ENCODE measurements at places on chromosomes 3 and 15.

- no peak for DNase-seq
Measured at GRCh38 chr15:64574301-64575017, 114.1 kb downstream of the ZNF609 start.

DNA sequence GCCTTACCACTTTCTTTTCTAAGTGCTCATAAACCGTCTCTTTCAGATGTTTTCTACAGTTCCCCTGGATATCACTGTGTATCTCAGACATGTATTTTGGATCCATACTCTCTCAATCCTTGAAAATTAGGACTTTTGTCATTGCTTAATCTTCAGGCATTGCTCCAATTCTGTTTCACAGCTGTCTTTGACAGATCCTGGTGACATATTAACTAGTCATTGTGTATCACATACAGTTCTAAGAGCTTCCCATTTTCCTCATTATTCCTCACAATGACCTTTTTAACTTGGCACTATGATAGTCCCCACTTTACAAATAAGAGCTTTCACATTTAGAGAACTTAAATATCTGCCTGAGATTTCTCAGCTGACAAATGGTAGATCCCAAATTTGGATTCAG, 151.7 kb downstream of the CLSTN2 start:
- DNase-seq: no peak

GRCh38 chr15:98241032-98241554, 280.6 kb downstream of the ARRDC4 start:
- no peak for DNase-seq

DNA sequence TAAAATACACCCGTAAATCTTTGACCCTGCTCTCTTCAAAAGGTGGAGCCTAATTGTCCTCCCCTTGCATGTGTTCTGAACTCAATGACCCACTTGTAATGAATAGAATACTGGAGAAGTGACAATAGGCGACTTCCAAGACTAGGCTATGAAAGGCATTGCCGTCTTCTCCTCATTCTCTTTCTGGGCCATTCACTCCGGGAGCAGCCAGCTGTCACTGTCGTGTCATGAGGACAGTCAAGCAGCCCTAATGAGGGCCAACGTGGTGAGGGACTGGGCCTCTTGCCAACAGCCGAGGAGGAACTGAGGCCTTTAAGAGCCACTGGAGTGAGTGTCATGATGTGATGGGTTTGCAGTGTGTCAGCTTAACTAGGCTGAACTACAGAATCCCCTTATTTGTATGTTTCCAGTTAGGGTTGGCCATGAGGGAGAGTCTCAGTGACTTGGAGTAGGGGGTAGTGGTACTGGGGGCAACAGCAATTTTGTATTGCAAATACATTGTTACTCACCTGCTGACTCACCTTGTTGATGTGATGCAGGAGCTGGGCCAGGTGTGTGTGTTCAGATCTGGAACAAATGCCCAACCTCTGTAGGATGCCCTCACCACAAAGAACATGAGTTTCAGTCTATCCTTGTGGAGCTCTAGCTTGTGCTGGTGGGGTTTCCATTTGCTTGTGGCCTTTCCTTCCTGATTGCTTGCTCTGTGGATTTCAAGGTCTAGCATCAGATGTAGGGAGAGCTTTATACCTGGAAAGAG, 188.5 kb upstream of the PROK2 start:
- no peak for DNase-seq

DNA sequence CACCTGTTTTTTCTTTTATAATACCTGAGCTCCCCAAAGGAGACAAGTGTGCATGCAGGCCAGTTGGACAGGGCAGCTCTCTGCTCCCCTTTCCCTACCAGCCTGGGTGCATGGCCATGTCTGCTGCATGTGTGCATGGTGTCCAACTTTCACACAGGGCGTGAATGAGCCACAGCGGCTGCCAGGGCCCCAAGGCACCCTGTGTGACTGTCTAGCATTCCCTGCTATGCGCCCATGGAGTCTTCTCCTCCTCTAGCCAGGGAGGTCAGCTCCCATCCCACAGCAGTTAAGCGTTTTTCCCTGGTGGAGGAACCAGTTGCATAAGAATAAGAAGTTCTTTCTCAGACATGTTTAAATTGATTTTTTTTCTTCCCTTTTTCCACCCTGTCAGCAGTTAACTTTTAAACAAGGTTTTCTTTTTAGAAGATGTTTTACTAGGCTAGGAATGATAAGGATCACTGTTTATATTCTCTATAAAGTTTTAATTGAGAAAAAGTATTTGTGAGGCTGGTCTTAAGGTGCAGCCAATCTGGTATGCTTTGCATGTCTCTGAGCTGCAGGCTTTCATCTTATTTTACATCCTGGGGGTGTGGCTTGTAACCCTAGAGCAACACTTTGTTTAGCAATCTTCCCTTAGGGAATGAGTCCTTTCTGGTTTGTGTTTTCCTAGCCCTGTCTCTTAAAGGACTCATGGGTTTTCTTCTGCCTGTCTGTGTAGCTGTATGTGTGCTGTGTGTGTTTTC, 20.5 kb upstream of the OR5H1 start:
- DNase-seq: no peak
